ENCODE measurements at places on chromosomes 7 and 10.

GRCh38 chr10:43390759-43391158 lies 18.2 kb downstream of the HNRNPF start:
- no peak for DNase-seq

DNA sequence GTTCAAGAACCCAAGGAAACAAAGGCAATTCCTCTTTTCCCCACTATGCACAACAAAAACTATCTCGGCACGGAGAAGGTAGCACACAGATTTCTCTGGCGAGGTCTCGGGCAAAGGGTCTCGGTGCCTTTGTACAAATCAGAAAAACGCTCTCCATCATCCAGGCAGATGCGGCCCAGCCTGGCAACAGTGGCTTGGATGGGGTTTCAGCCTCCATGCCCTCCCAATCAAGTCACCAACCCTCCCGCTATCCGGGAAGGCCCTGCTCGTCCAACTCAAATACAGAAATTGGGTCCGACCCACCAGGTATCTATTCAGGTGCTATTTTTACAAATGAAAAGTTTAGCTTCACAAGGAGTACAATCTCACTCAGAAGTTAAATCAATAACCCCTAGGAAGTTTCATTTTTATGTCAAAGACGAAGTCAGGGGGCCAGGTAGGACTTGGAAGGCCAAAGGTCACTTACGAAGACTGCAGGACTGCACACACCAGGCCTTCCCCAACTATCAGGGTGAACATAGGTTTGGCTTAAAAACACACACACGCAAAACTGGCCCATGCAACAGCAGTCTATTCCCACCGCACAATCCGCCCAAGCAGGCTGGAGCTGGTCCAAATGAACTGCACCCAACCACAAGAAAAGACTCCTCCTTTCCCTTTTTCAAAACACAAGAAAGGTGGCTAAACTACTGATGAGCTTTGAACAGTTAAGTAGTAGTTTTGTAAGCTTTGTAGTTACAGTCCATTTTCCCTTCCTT lies 43.0 kb downstream of the GNA12 start:
- DNase-seq: no peak

DNA sequence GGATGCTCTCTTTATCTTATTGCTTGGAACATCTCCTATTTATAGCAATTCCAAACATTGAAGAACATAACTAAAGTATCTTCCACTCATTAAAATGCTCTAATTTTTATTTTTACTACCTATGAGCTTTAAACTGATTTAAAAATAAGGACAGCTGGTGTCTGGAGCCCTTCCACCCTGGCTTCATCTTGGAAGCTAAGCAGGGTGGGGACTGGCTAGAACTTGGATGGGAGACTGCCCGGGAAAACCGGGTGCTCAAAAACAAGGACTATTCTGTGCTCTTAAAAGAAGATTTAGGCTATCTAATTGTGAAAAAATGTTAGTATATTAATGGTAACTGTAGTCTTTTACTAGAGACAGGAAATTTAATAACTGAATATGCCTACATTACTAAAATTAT lies 69.2 kb downstream of the ARMC3 start:
- no peak for DNase-seq

GRCh38 chr7:27096768-27097514 lies 1.1 kb upstream of the HOXA1 start:
- DNase-seq: no peak

DNA sequence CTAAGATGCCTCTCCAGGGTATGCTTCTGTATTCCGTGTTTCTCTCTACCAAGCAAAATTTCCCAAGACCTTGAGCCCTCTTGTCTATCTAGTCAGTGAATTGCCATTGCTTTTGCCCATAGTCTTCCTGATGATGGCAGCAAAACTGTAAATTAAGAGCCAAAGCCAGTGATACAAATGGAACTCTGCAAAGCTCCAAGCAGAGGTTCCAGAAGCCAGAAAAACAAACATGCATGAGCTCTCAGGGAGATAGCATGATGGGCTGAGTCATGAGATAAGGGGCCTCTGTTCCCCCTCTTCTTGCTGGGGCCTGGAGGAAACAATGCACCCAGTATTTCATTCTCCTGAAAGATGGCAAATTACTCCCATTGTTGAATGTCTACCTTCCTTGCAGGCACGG lies 24.7 kb downstream of the LSMEM1 start:
- DNase-seq: no peak

Data from cortex of kidney (tissue), 1 donor.